ENCODE measurements at places on chromosomes 5 and 9.

GRCh38 chr5:38650540-38650939 is 94.1 kb upstream of the LIFR start:
- H3K27ac ChIP-seq, result no peak overlapping the region
- no peaks in the 10 kb centered on the region for H3K4me1 ChIP-seq
- H3K36me3 ChIP-seq, result no peaks in the 10 kb centered on the region

DNA sequence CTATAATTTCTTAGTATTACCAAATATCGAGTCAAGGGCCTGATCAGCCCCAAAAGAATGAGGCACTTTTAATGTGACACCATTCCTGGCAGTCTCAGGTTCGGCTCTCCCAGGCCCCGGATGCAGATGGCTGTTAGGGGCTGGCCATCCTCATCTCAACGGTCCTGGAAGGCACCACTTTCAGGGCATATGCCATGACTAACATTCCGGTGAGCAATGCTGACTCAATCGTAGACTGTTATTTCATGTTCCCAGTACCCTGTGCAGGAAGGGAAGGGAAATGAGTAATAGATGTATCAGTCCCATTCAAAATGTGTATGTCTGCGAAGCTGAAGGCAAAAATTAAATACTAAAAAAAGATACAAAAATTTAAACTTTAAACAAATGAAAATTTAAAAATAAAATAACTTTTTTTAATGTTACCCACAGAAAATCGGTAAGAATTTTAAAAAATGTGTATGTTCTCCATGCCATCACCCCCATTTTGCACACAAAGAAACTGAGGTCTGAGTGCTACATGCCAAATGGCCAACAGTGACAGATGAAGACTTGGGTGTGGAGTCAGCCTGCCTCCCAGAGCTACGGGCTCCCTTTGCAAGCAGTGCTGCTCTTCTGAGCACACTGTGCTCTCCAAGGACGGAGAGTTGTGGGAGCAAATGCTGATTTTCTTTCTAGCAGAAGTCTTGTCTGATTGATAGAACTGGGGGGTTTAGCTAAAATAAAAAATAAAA is 79.0 kb downstream of the GLDC start:
- H3K27me3 ChIP-seq, result no peaks in the 10 kb centered on the region
- H3K36me3 ChIP-seq, result no peaks in the 10 kb centered on the region
- H3K27ac ChIP-seq, result no peak overlapping the region
- peaks cover 5% of the 10 kb centered on the region for H3K4me1 ChIP-seq

DNA sequence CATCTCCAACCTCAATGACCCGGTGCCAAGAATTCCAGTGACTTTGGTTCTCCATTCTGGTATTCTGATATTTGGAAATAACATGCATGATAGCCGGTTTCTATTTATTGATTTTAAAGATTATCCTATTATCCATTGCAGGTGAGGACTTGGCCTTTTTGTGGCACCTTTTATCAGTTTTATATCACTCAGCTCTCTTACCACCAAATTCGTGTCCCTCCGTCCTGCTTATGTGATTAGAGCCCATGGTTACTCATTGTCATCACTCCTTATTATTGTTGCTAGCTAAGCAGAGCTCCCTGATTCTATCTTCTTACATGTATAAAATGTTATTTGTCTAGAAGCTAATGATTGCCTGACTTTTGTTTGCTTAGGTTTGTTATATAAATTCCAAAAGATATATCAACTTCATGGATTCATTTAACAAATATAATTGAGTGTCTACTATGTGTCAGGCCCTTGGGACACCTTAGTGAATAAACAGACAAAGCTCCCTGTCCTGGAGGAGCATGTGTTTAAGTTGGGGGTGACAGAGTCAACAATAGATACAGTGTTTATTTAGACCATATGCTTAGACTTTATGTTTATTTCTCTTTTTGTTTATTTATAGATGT is 138.2 kb downstream of the ADAMTS16 start:
- DNase-seq, result no peak
- no peaks in the 10 kb centered on the region for H3K36me3 ChIP-seq
- no peak overlapping the region for H3K4me3 ChIP-seq
- H3K27ac ChIP-seq, result no peak overlapping the region
- no peaks in the 10 kb centered on the region for H3K4me1 ChIP-seq
- H3K27me3 ChIP-seq, result peaks cover 2% of the 10 kb centered on the region

DNA sequence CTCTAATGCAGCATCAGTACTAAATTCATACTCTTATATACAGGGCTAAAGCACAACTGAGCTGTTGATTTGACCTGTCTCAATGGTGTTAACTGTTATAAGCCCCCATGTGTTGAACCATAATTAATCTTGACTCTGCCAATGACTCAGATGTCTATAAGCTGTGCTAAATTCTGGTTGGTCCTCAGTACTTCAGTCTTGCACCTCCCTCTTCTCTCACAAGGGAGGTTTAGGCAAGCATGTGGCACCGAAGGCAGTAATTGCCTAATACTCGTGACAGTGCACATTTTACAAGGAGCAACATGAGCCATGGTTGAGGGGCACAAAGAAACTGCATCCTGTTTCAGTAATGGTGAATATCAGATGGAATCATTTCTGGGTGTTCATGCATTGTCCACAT is 255.9 kb downstream of the TRPM3 start:
- H3K4me3 ChIP-seq, result no peak overlapping the region
- H3K27ac ChIP-seq, result no peak overlapping the region
- H3K36me3 ChIP-seq, result no peaks in the 10 kb centered on the region
- H3K27me3 ChIP-seq, result no peaks in the 10 kb centered on the region
- no peaks in the 10 kb centered on the region for H3K4me1 ChIP-seq
- DNase-seq, result no peak
